ENCODE measurements at places on chromosomes 7 and 10.

DNA sequence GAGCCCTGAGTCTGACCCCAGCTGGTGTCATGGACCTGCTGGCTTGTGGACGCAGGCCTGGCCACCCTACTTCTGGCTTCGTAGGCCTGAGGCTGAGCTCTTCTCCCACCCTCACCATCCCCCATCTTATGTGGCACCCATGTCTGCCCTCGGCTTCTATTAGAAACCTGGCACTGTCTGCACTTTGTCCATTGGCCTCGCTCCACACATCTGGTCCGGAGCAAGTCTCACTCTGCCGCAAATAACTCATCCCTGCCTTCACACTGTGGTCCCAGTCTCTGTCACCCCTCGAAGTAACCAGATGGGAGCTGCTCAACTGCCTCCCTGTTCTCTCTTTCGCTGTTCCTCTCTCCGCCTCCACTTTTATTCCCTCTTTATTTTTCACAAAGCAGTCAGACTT is 78.6 kb downstream of the TRRAP start:
- no peak for DNase-seq

DNA sequence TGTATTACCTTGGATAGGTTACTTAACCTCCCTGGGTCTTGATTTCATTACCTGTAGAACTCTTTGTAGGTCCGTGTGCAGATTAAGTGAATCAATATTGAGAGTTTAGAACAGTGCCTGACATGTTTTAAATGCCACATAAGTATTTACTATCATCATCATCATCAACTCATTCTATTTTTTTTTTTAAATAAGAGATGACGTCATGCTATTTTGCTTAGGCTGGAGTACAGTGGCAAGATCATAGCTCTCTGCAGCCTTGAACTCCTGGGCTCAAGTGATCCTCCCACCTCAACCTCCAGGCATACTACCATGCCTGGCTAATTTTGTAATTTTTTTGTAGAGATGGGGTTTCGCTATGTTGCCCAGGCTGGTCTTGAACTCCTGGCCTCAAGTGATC is 132.0 kb upstream of the FZD8 start:
- no peak for DNase-seq

GRCh38 chr10:49365675-49366415 is 30.0 kb downstream of the DRGX start:
- no peak for DNase-seq

DNA sequence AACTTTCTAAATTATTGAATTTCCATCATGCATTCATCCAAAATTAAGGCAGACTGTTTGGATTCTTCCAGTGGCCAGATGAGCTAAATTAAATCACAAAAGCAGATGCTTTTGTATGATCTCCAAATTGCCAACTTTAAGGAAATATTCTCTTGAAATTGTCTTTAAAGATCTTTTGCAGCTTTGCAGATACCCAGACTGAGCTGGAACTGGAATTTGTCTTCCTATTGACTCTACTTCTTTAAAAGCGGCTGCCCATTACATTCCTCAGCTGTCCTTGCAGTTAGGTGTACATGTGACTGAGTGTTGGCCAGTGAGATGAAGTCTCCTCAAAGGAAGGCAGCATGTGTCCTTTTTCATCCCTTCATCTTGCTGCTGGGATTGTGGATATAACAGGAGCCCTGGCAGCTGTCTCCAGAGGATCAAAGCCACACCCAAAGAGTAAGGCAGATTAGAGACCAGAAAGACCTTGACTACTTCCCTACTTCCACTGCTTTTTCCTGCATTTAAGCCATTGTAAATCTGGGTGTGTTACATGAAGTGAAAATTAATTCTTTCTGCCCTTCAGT is 8.2 kb upstream of the CFAP69 start:
- no peak for DNase-seq

GRCh38 chr7:41769162-41769561 is 66.3 kb upstream of the INHBA start:
- DNase-seq = no peak

DNA sequence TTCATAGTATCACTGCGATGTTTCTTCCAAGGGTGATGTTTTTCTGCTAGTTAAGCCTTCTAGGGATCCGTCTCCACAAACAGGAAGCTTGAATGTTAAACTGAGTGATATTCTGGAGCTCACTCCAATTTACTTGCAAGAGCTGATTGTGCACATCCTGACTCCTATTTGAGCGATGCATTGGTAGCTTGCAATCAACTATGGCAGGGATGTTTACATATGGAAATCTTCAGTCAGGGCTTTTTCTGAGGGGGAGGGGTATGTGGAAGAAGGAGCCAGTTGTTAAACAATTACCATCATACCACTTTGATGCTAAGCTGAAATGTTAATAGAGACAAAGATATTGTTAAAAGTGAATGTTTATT is 43.2 kb upstream of the NXPH1 start:
- no peak for DNase-seq

DNA sequence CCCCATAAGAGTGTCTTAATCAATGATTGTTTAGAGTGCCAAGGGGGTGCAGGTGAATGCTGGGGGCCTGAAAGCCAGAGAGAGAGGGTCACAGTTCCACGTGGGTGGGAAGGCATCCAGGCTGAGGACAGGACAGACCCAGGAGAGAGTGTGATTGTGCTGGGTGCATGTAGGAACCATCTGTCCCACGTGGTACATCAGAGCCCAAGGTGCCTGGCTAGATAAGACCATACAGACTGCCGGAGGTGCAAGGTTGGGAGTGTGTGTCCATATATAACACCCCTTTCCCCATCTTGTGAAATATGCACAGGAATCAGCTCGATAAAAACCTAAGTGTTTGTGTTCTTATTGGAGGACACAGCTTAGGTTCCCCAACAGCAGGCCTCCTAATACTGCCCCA is 85.5 kb downstream of the WIPF3 start:
- DNase-seq = no peak

DNA sequence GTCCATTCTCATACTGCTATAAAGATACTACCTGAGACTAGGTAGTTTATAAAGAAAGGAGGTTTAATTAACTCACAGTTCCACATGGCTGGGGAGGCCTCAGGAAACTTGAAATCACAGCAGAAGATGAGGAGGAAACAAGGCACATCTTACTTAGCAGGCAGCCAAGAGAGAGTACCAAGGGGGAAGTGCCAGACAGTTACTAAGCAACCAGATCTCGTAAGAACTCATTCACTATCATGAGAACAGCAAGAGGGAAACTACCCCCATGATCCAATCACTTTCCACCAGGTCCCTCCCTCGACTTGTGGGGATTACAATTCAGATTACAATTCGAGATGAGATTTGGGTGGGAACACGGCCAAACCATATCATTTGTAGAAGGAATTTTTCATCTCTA is 36.3 kb downstream of the NHLRC2 start:
- no peak for DNase-seq

DNA sequence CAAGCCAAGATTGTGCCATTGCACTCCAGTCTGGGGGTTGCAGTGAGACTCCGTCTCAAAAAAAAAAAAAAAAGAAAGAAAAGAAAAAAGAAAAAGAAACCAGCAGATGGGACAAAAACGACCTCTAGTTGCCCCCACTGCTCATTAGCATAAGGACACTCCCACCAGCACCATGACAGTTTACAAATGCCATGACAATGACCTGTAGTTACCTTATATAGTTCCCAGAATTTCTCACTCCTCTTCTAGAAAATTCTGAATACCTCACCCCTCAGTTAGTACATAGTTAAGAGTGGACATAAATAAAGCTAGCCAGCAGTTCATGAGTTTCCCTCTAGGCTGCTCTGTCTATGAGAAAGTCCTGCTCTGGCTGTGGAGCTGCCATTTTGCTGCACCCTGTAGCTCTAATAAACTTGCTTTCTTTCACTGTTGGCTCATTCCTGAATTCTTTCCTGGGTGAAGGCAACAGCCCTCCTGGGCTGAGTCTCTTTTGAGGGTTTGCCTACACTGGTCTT is 276.8 kb upstream of the AKR1E2 start:
- no peak for DNase-seq

DNA sequence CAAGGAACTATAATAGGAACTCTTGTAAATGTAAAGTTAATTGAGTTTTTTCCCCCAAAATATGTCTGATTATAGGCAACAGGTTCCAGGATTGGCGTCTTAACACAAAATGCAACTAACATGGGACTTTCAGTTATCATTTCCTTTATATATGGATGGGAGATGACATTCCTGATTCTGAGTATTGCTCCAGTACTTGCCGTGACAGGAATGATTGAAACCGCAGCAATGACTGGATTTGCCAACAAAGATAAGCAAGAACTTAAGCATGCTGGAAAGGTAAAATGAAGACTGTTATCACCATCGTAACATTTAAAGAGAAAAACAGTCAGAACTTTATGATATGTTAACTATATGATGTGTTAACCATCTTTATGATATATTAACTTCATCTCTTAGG is 63.7 kb downstream of the SP8 start:
- DNase-seq = no peak

DNA sequence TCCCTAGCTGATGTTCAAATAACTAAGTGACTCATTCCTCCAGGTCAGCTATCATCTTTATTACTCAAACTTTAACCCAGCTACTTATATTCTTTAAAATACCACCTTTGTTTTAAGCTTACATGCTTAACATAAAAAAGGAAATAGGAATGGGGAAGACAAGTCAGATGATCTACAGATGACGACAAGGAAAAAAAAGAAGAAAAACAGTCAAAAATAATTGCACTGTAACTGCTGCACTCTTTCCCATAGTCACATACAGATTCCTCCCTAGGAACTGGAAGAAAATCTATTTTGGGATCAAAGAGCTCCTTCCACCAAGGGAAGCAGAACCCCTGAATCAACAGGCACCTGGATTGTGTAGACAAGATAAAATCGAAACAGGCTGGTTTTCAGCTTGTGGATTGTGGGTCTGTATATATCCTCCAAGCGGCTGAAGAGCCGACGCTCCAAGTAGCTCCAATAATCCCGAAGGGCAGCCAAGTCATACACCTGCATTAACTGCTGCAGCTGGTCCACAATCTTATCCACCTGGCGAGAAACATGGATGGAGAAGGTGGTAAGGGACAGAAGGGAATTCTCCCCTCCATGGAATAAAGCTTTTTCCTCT is 2.0 kb downstream of the WDR91 start:
- DNase-seq = no peak

DNA sequence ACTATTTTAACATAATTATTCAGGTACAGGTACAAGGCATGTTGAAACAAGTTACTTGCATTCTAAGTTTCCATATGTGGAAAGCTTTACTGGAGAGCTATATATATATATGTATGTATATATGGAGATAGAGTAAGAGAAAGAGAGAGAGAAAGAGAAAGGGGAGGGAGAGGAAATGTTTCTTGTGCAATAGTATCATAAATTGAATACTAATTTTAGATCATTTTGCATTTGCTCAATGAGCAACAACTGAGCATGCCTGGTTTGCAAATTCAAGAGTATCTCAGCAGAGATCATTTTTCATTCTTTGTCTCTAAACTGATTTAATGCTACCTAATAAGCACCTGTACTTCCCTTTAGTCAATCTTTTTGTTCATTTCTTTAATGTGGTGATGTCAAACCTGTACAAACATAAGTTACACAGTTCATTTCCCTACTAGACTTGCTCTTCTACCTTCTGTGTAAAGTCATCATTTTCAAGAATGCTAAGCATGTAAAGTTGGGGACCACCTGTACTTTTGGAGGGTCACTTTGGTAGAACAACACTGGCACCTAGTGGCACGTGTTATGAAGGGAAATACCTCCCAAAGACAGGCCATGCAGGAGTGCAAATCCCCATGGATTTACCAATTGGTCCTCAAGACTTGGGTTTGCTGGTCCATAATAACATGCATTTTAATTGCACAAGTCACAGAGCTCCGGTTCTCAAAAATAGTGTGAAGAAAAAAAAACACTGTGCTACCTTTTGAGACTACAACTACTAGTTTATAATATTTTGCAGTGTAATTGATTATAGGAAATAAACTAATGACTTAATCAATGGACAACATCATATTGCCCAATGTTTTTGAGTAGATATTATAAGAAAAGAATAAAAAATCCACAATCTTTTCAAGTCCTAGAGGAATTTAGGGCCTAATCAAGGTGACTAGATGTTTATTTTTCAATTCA is 431.2 kb upstream of the IGFBP3 start:
- no peak for DNase-seq

DNA sequence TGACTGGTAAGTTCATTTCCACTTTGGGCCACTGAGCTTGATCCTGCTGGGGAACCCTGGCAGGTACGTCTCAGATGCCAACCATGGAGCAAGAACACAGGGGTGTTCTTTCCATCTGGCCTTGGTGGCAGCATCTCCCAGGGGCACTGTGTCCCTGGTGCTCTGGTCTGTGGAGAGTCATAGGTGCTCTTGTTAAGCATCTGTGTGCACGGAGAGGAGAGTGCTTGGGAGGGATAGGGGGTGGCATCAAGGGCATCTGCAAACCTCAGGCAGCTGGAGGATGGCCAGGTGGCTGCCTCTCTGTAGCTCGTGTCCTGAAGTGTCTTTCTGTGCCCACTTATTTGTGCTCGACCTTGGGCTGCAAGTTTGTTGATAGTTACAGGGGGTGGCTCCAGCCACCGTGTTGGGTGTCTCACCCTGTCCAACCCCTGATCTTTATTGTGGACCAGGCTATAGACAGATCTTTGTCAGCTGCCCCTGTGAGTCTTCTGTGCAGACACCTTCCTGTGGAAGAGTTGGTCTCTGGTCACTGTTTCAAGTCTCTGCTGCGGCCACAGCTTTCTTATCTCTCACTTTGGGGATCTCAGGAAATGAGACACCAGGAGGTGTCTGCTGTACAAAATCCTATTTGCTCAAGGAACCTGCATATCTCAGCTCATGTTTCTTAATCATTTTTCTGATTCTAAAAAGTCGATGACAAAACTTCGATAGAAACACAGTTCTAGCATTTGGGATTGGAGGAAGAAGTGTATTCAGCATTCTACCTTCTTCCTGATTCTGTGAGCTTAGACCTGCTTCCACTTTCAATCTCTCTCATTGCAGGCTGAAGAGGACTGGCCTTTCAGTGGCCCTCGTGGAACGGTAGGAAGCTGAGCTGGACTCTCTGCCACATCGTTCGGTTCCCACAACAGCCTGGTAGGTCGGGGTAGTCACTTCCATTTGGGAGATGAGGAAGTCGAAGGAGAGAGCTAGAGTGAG is 17.2 kb upstream of the GIMAP8 start:
- DNase-seq = no peak

DNA sequence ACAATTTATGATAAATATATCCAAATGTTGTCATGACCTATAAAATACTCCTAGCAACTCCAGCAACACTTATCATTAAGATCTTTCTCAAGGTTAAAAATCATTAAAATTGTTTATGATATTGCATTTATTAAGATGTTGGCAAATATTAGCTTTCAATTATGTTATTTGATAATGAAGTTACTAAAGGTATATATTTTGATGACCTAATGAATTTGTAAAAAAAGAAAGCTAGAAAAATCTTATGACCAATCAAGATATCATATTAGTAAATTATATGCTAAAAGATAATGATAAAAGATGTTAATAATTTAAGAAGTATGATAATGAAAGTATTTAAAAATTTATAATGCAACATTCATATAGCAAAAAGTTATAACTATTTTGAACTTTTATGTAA is 66.3 kb upstream of the RAB18 start:
- no peak for DNase-seq

DNA sequence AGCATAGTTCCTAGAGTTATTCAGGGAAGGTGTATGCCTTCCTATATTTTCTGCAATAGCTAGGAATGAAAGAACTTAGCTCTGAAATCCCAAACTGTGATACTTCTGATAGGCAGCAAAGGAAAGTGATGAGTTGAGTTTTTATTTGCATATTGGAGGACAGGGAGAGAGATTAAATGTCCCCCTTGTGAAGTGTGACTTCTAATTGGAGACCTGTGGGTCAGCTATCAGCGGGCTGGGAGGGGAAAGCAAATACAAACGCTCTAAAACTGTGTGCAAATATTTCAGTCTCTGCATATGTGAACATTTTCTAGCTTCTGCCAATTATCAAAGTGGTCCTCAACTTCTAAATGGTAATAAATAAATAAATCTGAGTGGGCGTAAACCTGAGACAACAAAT is 203.3 kb downstream of the CACNB2 start:
- no peak for DNase-seq
